ENCODE measurements at places on chromosomes 7 and 10. TPM values are rescaled to one million over a fixed set of nuclear protein-coding genes. Genes with fewer than 3 reads are reported as not detected.

The TWIST1 gene
- polyA plus RNA-seq: 5.3 TPM

DNA sequence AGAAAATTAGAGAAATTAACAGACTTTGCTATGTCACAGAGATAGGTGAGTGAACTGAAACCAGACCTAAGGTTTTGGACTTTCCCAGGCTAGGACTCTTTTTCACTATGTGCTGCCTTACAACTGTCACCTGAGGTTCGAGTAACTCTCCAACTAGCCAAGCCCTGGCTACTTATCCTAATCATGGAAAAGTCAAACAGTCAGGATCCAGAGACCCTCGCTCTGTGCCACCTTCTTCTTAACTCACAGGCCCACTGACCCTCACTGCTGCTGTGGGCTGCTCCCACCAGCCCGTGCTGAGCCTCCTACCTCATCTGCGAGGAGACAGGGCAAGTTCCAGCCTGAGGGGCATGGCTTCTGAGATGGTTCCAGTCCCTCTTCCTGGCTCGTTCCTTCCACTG lies 211.4 kb upstream of the KLF14 start:
- DNase-seq: no peak

DNA sequence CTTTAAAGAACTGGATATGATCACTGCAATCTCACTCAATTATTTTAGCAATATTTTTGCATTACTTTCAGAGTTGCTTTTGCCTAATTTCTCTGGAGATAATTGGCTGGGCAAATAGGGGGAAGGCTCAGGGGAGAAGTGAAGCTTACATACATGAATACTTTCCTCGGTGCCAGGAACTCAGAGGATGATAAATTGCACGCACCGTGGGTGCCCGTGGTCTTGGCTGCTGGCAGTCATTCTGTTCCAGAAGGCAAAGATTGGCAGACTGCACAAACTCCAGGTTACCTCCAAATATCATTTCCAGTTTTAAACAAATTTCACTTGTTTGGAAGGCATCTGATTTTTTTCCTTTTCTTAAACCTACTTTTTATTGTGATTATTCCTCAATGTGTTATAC lies 197.8 kb upstream of the TMEM72 start:
- no peak for DNase-seq

DNA sequence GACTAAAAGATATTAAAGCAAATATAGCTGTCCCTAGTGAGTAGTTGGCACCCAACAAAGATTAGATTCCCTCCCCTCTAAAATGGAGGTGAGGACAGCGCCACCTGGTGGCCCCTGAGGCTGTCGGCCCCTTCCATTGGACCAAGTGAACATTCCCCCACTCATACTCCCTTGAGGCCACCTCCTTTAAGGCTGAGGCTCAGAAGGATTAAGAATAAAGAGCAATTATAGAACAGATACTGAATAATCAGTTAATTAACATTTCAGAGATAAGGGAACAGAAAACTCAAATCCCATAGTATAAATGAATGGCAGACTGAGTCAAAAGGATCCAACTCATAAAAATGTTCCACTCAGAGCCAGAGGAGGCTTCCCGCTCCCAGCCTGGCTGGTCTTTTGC lies 130.4 kb upstream of the GHITM start:
- no peak for DNase-seq

DNA sequence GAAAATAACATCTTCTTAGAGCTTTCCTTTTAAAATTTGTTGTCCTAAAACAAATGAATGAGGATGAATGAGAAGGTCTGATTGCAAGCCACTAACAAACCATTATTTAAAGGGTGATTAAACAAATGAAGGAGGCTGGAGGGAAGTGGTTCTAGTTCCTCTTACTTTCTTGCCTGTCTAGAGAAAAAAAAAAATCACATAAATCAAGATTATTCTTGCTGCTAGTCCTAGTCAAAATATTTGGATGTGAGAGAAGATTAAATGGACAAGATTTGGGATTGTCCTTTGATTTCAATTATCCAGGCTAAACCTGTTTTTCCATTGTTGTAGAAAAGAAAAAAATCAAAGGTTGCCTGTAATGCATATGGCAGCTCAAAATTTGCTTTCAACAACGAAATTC lies 3.3 kb downstream of the SKAP2 start:
- DNase-seq: no peak

- no peak for DNase-seq
These were observed 129.3 kb upstream of the PHYHIPL start for GRCh38 chr10:59047180-59047579.

The SEM1 gene
- polyA plus RNA-seq: 190 TPM

The SLC26A5 gene
- polyA plus RNA-seq: 0.81 TPM

DNA sequence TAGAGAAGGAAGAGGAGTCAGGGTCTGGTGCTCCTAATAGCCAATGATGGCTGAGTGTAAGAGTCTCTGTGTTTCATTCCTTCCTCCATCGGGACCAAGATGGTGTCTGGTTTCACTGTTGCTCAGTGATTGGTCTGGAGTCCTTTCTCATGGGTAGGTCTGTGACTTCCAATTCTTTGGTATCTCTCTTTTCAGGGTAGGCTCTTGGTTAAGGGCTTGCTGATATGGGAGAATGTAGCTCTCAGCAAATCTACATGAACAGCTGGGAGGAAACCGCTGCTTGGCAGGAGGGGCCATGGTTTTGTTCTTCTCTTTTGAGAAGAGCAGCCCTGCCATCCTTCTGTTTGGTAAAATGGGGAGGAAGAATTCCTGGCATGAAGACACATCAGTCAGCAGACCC lies 209.1 kb upstream of the PODXL start:
- DNase-seq: no peak

GRCh38 chr7:39375047-39375873 lies 190.9 kb upstream of the YAE1 start:
- no peak for DNase-seq

The CDHR3 gene
- 6.6 TPM for polyA plus RNA-seq

The GIMAP6 gene
- 14.0 TPM for polyA plus RNA-seq

DNA sequence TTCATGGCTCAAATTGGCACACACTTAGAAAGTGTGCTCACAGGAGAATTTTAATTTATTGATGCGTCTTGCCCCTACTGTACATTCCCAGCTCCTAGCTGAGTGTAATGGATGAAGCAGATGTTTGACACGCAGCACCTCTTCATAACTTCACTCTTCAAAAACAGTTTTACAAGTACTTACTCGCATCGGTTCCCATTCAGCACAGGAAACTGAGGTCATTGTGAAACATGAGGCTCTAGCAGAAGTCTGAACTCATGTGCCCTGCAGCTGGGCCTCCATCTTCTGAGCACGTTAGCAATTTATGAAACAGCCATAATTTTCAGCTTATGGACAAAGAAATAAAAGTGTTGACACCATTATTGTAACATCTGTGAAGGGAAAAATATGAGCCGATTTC lies 558.9 kb upstream of the MGMT start:
- no peak for DNase-seq

- no peak for DNase-seq
These were observed 451.7 kb downstream of the PTPRN2 start for GRCh38 chr7:158135931-158136330.

The HMX3 gene
- not detected for polyA plus RNA-seq

DNA sequence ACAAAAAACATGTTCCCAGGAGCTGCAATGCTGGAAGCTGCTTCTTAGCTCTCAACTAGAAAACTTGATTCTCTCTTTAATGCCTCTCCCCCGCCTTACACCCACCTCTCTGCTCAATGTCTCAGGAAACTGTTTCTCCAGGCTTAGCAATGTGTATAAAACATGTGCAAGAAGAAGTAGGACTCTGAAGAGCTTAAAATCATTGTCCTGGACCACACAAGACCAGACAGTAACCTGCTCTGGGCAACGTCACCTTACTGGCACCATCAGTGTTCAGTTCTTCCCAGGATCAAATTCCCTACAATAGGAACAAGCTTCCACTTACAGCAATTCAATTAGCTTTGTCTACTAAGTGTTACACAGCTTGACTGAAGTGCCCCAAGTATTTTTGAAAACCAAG lies 104.9 kb downstream of the RAPGEF5 start:
- DNase-seq: peak; percentile 55

- DNase-seq: no peak
These were observed 69.0 kb downstream of the VIPR2 start for GRCh38 chr7:159075563-159076238.

- no peak for DNase-seq
These were observed 215.7 kb downstream of the HTR7 start for GRCh38 chr10:90642136-90642535.

The VIM gene
- polyA plus RNA-seq: 1,123 TPM

The SLC39A12 gene
- not detected for polyA plus RNA-seq

The ASZ1 gene
- polyA plus RNA-seq: 0.06 TPM

The TMEM229A gene
- polyA plus RNA-seq: 0.08 TPM

GRCh38 chr10:22704471-22704911 lies 9.9 kb downstream of the PIP4K2A start:
- DNase-seq: no peak

DNA sequence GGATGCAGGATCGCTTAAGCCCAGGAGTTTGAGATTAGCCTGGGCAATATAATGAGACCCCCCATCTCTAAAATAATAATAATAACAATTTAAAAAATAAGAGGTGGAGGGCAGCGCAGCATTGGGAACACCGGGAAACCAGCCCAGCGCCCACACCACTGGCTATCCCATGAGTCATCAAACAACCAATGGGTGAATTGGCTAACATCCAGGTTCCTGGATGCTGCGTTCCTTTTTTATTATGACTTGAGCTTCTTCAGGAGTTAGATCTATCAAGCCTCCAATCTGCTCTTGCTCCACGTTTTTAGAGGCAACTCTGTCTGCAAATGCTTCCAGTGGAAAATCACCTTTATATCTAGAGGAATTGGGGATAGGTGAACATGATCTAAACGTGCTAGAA lies 10.0 kb upstream of the LRRC4 start:
- DNase-seq: no peak

The CC2D2B gene
- polyA plus RNA-seq: 1.8 TPM

GRCh38 chr10:76206797-76207352 lies 775.5 kb downstream of the LRMDA start:
- no peak for DNase-seq

The GPR26 gene
- polyA plus RNA-seq: not detected

DNA sequence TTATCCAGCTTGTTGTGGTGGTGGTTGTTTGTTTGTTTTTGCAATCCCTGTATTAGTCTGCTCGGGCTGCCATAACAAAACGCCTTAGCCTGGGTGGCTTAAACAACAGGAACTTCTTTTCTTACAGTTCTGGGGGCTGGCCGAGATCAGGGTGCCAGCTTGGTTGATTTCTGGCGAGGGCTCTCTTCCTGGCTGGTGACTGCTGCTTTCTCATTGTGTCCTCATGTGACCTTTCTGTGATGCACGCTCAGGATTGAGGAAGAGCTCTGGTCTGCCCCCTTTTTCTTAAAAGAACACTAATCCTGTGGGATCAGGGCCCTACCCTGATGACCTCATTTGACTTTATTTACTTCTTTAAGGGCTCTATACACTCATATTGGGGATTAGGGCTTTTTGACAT lies 107.1 kb upstream of the NRP1 start:
- DNase-seq: no peak

DNA sequence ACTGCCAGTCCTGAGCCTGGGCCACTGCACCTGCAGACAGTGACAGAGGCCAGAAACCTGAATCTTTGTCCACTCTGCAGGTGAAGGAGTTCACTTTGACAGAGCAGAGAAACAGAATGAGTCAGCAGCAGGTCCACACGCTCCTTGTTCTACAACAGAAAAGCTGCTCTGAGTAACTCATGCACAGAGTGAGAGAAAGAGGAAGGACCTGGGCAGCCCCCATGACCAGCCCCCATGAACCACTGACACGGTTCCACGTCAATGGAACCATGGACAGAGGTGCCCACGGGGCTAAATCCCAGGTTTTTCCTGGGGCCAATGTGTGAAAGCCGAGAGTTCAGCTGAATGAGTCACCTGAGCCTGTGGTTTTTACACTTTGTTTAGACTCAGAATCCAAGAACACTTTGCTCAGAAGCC lies 40.8 kb upstream of the CTBP2 start:
- no peak for DNase-seq

- DNase-seq: peak; percentile 0
These were observed 63.5 kb upstream of the VKORC1L1 start for GRCh38 chr7:65809259-65809981.

GRCh38 chr10:30705101-30705624 lies 75.6 kb upstream of the LYZL2 start:
- no peak for DNase-seq

DNA sequence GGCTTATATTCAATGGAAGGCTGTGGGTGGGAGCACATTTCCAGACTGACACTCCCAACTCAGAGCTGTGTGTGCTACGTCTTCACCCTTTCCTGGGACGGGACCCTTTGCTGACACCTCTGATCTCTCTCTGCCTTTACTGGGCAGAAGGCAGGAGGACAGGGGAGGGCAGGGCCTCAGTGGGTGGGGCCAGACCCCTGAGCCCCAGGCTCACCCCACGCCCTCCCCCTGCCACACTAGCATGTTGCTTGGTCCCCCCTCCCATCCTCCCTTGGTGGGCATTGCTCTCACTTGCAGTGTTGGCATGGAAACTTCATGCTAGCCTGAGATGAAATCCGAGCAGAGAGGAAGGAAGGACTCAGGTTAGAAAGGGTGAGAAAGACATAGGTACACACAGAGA lies 18.4 kb downstream of the TMEM273 start:
- no peak for DNase-seq

The FFAR4 gene
- 0.03 TPM for polyA plus RNA-seq

GRCh38 chr10:113450906-113451305 lies 101.9 kb upstream of the HABP2 start:
- no peak for DNase-seq

The CACNB2 gene
- polyA plus RNA-seq: 2.4 TPM

DNA sequence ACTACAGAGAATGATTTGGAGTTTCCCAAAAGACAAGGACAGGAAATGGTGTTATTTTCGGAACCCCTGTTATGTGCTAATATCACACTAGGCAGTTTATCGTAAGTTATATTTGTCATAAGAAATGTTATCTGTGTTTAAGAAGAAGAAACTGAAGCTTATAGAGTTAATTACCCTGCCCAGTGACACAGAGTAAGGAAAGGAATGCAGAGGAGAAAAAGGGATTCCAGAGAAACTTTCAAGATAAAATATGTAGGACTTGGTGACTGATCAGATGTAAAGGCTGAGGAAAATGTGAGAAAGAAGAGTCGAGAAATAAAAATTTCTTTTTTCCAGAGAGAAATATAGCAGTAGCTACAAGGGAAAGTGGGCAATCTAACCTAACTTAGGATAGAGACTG lies 63.5 kb upstream of the ZNF746 start:
- DNase-seq: no peak

DNA sequence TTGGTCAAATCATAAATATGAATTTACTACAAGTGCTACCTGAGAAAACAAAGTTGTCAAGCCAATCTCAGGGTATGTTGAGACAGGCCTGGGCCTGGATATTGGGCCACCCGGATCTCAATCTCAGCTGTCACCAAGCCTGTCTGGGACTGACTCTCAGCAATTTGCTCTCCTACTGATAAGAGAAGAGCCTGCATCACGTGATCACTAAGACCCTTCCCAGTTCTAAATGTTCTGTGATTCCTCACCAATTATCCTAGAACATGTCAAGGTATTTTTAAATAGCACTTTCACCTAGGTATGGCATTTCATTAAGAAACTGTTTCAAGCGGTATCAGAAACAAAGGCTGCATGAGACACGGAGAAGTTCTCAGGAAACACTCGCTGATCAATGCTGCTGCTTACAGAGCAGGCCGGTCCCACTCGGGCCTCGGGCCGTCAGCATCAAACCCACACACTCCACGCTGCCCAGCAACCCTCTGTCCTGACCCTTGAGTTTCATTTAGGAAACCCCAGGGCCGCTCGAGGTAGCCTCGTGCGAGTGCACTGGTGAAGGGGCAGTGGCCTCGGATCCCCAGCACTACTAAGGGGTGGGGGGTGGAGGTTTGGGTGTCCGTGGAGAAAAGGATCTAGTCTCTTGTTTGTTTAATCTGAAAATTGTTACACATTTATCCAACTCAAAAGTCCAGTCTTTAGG lies 4.1 kb downstream of the KLF6 start:
- no peak for DNase-seq

Data from renal pelvis (tissue), 12 donors.